ENCODE measurements at places on chromosomes 13 and 19. TPM values are rescaled to one million over a fixed set of nuclear protein-coding genes. Genes with fewer than 3 reads are reported as not detected.

- no peak for DNase-seq
Measured at GRCh38 chr13:27001705-27002104, 169.9 kb downstream of the USP12 start.

GRCh38 chr13:50132904-50133357, 117.7 kb downstream of the KCNRG start:
- no peak for DNase-seq

GRCh38 chr13:50128428-50128931, 113.2 kb downstream of the KCNRG start:
- no peak for DNase-seq

DNA sequence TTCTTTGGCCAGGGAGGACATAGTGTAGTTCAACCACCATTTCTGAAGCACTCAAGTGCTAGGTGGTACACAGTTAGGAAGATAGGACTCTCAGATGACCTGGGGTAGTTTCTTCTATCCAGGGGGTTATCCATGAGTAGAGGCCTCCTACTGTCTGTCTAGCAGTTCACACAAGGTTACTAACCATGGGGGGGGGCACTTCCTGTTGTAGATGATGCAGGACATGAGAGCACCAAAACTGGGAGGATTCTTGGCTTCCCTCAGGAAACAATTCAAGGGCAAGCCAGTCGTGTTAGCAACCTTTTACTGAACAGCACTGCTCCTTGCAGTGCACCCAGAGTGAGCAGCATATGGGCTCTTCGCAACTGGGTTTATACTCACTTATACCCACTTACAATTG, 8.9 kb upstream of the TPP2 start:
- DNase-seq = no peak

GRCh38 chr13:99414048-99414995, 87.0 kb upstream of the TM9SF2 start:
- DNase-seq = no peak

GRCh38 chr19:55339889-55340783, 460 bp downstream of the KMT5C start:
- peak; percentile 63 for DNase-seq

GRCh38 chr19:41821003-41821735, 23.3 kb downstream of the LYPD4 start:
- no peak for DNase-seq

DNA sequence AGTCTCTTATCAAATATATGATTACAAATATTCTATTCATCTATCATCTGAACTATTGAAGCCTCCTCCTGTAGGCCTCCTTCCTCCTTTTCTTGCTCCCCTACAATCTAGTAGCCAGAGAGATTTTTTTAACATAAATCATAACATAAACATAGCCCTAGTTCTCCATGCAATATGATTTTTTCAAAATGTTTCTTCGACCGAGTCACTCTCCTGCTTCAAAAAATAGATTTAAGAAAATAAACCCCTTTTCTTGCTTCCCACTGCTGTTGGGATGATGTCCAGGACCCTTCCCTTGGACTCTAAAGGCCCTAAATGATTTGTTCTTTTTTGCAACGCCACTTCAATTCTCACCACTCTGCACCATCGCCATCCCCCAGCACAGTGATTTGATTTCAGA, 319.7 kb upstream of the TSHZ3 start:
- DNase-seq = no peak

DNA sequence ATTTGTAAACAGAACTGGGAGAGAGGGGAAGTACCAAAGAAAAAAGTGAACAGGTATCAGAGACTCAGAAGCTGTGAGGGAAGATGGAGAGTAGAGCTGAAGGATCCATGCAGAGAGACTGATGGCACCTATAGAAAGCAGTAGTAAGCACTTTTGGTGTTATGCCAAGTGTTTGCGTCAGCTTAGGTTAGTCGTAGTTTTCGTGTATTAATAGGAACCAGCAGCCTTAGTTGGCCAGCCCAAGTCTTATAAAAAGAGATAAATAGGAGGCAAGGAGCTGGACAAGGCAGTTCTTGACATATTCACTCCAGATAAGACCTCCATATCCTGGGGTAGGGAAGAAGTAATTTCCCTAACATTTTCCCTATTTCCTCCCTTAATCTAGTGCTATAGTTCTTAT, 214.2 kb downstream of the OXGR1 start:
- no peak for DNase-seq

DNA sequence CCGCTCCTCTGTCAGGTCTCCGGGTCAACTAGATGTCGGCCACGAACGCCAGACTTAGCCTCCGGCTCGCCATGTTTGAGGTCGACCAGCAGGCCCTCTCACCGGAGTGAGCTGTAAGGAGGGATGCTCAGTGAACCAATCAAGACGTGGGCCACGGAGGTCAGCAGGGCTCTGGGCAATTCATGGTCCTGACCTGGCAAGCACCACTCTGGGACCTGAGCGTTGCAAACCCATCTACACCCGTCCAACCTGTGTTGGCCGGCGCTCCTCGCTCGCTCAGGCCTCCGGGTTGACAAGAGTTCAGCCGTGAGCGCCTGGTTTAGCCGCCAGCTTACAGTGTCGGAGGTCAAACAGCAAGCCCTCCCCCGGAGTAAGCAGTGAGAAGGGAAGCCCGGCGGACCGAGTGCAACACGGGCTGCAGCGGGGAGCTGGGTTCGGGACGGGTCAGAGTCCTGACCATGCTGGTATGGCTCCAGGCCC, 1361.9 kb downstream of the UQCRFS1 start:
- no peak for DNase-seq

- DNase-seq = peak; percentile 48
Measured at GRCh38 chr19:53868091-53868891, 608 bp downstream of the MYADM start.

DNA sequence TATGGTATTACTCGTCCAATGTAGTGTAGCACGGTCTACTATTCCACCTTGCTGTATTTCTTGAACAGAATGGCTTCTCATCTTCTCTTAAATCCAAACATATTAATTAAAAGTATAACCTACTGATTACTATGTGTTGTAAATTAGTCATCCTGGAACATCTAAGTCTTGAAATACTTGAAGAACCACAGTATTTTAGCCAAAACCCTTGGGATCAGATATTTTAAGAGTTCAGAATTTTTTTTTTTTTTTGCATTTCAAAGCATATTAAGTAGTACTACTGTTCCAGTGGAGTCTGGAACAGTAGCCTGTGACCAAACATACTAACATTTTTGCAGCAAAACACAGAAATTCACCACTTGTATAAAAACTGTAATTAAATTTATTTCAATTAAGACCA, 30.1 kb downstream of the ZC3H13 start:
- DNase-seq = no peak

- no peak for DNase-seq
Measured at GRCh38 chr13:89890806-89891205, 1456.7 kb upstream of the MIR17HG start.

DNA sequence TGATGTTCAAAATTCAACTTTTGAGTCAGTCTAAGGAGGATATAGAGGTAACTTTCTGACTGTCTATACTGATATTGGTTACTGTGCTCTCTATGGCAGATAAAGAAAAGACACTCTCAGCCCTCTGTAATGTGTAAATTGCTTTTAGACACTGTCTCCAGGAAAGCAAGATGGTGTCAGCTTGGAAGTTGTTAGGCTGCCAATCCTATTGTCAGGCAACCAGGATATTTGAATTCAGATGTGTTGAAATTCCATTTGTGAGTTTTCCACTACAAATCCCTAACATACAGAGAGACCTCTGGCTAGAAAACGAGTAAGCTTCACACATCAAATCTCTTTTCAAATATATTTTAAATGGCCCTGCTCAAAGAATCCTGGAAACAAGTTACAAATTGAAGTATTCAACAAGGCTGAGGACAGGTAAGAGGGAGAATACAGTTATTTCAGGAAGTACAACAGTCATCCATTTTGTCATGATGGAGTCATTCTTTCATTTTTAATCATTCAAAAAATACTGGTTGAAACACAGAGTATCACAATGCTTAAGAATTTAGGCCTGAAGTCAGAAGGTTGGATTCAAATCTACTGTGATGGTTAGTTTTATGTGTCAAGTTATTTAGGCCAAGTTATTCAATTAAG, 312.0 kb downstream of the OLFM4 start:
- no peak for DNase-seq

DNA sequence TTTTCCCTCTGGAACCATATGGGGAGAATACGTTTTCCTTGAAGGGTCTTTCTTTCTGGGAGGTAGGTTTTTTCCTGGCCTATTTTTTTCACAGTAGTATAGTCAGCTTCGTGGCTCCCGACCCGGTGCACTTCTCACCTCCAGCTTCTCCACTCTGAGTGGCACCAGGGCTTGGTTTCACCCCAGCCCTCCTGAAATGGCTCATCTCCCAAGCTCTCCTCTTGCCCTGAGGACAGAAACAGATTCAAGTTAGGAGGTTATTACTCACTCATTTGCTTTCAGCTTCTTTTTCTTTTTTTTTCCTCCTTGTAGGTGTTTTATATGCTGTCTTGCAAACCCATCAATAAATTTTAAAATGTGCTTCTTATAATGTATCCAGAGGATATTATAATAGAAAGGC, 199.3 kb downstream of the RFC3 start:
- DNase-seq = no peak

DNA sequence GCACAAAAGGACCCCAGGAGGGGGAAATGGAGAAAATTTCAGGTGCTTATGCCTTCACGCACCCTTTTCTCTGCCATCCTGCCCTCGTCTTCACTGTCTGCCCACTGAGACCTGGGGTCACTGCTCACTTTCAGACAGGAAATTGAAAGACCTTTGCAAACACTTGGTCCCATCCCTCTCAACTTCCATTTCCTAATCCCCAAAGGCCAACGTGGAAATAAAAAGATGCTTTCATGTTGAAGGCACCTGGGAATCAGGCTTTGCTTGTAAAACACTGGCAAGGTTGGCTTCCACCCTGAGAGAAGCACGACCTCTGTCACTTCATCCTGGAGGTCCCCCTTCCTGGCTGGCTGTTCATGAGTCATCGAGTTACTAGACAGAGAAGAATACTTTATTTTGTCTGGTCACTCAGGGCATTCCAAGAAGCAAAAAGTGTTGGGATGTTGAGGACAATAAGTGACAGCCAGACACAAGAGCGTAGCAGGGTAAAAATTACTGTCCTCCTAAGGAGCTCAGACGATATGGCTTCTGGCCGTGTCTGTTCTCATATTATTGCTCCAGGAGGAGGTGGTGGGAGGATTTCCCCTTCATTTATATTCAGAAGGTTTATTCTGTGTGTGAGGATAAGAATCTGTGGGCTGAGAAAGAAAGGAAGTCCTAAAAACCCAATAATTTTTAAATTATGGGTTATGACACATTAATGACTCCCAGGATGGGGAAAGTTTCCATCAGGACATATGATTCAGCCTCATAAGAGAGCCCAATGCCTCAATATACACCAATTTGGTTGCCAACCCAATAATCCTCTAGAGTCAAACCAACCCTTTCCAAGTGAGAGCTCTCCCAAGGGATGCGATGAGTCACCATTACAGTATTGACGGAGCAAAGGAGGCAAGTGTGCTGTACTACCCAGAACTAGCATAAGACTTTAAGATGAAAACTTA, 409.0 kb downstream of the COG6 start:
- no peak for DNase-seq

GRCh38 chr13:91744284-91744683, 345.9 kb downstream of the GPC5 start:
- no peak for DNase-seq

DNA sequence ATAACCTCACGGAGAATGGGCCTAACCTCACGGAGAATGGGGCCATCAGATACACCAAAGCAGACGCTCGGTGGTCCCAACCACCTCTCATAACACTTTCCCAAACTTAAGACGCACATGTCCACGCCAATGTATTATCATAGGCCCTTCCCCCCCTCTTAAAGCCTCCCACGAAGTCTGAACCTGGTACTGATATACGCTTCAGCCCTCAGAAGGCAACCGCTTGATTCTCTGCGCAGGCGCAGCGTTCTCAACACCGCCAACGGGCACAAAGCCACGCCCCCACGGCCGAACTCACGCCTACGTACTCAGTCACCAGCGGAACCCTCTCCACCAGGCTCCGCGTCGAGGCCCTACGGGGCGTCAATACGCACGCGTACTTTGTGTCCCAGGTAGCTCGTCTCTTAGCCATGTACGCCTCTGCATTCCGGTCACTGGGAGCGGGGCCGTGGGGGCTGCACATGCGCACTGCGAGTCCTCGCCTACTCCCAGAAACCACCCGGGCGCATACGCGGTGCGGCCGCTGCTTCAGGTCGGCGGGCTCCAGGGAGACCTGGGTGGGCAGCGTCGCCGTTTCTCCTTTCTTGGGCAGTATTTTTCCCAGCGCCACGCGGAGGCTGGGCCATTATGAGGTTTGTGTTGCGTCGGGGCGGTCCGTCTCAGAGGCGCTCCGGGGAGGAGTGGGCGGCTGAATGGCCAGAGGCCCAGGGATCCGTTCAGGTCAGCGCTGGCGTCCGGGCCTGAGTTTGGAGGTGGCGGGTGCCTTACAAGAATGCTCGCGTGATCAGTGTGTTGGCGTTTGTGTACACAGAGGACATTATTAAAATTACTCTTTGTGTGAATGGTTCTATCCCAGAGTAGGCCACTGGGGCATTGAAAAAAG, 25.3 kb downstream of the ZNF582 start:
- DNase-seq = peak; percentile 98

GRCh38 chr19:52871466-52871865, 14.0 kb upstream of the ZNF468 start:
- DNase-seq = no peak

DNA sequence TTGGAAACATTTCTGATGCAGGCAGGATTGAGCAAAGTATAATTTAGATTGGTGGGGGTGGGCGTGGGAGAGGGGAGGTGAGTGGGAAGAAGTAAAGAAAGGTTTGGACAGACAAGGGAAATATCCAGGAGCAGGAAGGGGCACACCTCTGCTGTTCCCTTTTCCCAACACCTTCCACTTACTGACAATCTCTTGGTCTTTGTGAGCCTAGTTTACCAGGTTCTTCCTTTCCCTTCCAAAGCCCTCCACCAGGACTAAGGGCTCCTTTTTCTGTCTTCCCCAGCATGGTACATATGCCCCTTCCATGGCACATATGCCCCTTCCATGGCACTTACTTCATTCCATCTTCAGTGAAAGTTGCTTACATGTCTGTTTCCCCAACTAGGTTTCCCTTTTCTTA, 6.2 kb upstream of the THSD1 start:
- DNase-seq = no peak

Gene SOX21
- polyA plus RNA-seq = not detected

Gene COL5A3
- polyA plus RNA-seq = 18.2 TPM

Gene LHB
- polyA plus RNA-seq = 0.38 TPM

Gene RNF113B
- polyA plus RNA-seq = not detected

Gene ACTL9
- polyA plus RNA-seq = not detected

Gene KLK3
- polyA plus RNA-seq = 26.0 TPM

Gene KLF5
- 5.6 TPM for polyA plus RNA-seq

Gene C19orf85
- polyA plus RNA-seq = not detected

Gene FCAR
- polyA plus RNA-seq = 0.13 TPM

Gene KLK7
- polyA plus RNA-seq = not detected

Gene EBI3
- polyA plus RNA-seq = 4.7 TPM

Gene THSD8
- 4.4 TPM for polyA plus RNA-seq

Gene CYP4F12
- polyA plus RNA-seq = 19.7 TPM

Data from adrenal gland (tissue), 19 donors.